ENCODE measurements at places on chromosomes 1 and 21.

DNA sequence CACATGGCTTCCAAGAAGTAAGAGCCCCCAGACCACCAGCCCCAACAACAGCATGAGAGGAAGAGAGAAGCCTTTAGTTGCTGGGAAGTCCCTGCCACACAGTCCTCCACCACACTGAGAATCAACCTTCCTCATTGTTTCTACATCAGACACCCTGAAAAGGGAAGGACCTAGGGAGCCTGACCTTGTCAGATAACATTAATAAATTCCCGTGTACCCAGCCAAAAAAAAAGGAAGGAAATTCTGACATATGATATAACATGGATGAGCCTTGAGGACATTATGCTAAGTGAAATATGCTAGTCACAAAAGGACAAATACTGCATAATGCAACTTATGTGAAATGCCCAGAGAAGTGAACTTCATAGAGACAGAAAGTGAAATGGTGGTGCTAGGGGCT, 65.6 kb upstream of the ARHGAP29 start:
- DNase-seq = no peak

- DNase-seq = no peak
Measured at GRCh38 chr1:10529765-10530164, 55.0 kb downstream of the PEX14 start.

GRCh38 chr1:28213315-28213714, 19.5 kb downstream of the DNAJC8 start:
- DNase-seq = no peak

- DNase-seq = no peak
Measured at GRCh38 chr1:58119971-58120370, 426.6 kb downstream of the OMA1 start.

GRCh38 chr1:117231748-117232373, 21.1 kb upstream of the VTCN1 start:
- no peak for DNase-seq

GRCh38 chr21:44801468-44802395, at the start of gene UBE2G2:
UBE2G2 (minus strand) TSS chr21:44801820; CDS start chr21:44801748, 72 bp downstream.
- DNase-seq = no peak

GRCh38 chr1:147549526-147549925, 8.2 kb downstream of the BCL9 start:
- no peak for DNase-seq

DNA sequence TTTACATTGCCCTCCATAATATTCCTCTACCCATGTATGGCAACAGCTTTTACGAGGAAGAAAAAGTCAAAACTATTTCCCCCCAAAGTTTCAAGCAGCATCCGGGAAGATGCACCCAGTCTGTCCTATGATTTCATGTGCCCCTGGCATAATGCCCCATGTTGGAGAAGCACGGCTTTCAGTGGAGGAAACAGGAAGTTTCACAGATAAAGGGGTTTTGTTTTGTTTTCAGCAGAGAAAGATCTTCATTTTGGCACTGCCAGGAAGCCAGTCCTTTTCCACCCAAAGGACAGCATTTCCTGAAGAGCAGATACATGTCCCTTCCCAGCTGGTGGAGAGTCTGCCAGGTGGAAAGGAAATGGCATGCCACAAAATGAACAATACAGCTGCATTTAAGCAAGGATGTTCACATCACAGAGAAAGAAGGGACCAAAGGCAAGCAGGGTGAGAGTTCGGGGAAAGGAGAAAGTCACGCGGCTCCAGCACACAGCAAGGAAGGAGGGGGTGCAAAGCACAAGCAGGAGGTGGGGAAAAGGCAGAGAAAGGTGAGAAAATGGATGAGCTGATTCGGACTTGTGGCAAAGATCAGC, 95.3 kb upstream of the HIVEP3 start:
- no peak for DNase-seq

GRCh38 chr1:246497331-246497915, 9.7 kb downstream of the SMYD3 start:
- DNase-seq = peak; percentile 38

DNA sequence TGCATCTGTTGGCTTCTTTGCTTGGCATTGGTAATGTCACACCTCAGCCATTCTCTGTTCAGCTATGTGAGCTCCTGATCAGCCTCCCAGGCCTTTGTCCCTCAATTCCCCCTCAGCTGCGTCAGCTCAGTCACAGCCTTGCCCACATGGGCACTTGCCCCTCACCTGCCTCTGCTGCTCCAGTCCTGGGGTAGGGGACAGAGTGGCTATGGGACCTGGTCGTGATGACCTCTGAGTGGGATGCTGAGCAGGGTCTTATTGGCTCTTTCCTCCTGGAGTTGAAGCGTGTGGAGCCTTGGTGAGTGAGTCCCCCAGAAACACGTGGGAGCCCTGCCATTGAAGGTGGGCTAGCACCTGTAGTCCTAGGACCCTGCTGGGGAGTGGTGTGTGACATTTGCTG, 61.4 kb upstream of the TLR5 start:
- DNase-seq = no peak

- DNase-seq = no peak
Measured at GRCh38 chr1:78051005-78051404, 5.2 kb downstream of the GIPC2 start.

- no peak for DNase-seq
Measured at GRCh38 chr1:156503698-156504437, 3.3 kb upstream of the MEF2D start.

DNA sequence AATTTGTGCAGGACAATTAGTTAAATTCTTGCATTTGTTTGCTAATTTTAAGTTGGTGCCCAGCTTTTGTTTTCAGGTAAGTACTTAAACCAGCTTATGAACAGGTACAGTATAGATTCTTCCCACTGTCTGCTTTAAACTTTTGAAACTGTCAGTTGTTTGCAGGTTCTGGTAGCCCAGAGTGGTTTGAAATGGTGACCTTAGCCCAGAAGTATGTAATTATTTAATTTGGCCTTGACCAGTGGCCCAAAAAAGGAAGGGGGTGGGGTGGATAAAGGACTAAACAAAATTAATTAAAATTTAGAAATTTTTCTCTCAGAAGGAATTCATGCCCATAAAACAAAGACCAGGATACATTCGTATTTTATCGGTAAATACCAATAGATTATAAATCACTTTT, 69.0 kb downstream of the PTBP2 start:
- no peak for DNase-seq
